ENCODE measurements at places on chromosomes 1 and 21.

- DNase-seq: peak; percentile 95
Measured at GRCh38 chr1:16173447-16174260, 17.8 kb upstream of the EPHA2 start.

DNA sequence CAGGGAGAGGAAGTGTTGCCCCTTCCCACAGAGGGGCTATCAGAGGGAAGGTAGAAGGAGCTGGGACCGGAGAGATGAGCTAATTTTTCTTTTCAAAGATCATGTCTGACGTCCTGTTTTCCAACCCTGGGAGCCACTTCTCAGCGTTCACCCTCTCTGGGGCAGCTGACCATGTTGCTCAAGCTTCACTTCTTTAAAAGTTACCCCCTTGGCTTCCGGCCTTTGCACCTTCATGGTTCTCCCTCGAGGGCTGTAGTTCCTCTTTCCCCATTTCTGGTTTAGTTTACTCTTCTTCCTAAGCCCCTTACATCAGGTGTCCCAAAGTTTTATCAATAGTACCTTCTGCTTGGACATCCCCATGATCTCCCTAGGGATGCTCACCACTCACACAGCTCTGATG, 23.8 kb upstream of the CSF1 start:
- DNase-seq: no peak

DNA sequence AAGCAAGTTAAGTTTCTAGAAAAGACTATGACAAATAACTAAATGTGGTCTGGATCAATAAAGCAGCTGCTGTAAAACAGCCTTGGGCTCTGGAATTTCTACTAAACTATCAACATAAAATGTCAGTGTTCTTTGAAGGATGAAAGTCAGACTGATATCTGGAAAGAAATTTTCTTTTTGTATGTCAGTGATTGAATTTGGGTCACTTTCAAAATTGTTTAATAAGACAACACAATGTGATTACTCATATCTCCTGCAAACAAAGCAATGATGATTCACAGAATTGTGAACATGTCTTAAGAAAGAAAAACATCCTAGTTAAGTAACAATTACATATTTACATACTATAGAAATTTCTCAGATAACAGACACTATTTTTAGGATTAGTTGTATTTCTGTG, 826.4 kb downstream of the PLA2G4A start:
- no peak for DNase-seq

- DNase-seq: no peak
Measured at GRCh38 chr1:173270243-173270642, 63.1 kb upstream of the TNFSF4 start.

- no peak for DNase-seq
Measured at GRCh38 chr21:45016031-45016405, 58.4 kb upstream of the ADARB1 start.

- DNase-seq: no peak
Measured at GRCh38 chr21:38980416-38981313, 174.9 kb downstream of the ETS2 start.

GRCh38 chr1:184656221-184656620, 98.4 kb downstream of the EDEM3 start:
- DNase-seq: no peak

- no peak for DNase-seq
Measured at GRCh38 chr1:18646091-18646785, 15.6 kb downstream of the PAX7 start.

- DNase-seq: no peak
Measured at GRCh38 chr1:231534703-231535159, 6.3 kb downstream of the TSNAX start.

- peak; percentile 86 for DNase-seq
Measured at GRCh38 chr1:15158506-15159165, 5.1 kb downstream of the TMEM51 start.

- DNase-seq: no peak
Measured at GRCh38 chr21:45540601-45540970, 1.7 kb downstream of the SLC19A1 start.

- DNase-seq: no peak
Measured at GRCh38 chr1:29984862-29985605, 738.4 kb downstream of the MATN1 start.

DNA sequence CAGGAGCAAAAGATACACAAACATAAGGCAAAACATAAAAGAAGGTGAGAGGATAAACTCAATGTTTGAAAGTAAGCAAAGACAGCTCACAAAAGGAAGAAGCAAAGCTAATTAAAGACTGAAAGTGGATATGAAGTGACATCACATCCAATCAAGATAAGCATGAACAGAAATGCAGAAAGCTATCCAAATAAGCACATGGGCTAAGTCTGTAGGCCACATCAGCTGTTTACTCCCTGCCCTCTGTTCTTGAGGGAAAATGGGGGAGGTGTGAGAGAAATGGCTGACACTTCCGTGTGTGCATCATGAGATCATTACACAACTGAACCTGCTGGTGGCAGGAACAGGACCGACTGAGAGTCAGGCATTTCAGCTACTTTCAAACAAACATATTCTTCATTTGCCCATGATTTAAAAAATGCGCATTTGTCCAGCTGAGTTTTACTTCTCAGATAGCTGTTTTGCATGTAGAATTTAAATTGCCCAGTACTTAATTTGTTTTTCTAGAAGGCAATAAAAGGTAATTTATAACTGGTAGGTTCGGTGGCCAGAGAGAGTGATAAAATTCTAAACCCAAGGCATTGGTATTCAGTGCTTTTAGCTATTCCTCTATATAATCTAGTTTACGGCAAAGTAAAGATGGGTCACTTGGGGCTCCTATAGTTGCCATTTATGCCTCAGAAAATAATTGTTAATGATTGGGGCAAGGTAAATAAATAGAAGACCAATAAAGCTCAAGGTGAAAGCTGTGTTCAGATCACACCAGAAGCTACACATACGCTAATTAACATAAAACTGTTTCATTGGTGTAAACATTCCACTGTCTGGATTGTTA, 27.2 kb upstream of the MAN1A2 start:
- DNase-seq: peak; percentile 30

DNA sequence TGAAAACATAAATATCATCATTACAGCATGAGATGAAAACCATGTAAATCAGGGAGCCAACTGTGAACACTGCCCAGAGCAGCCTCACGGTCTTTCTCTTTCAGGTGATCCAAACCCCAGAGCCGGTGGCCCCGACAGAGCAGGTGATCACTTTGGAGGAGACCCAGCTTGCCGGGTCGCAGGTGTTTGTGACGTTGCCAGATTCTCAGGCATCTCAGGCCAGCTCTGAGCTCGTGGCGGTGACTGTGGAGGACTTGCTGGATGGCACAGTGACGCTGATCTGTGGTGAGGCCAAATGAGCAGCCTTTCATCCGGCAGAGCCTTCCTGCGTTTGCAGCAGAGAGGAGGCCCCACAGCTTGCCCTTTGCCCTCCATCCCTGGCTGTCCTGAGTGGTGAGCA, 37.2 kb upstream of the EPHA8 start:
- no peak for DNase-seq

DNA sequence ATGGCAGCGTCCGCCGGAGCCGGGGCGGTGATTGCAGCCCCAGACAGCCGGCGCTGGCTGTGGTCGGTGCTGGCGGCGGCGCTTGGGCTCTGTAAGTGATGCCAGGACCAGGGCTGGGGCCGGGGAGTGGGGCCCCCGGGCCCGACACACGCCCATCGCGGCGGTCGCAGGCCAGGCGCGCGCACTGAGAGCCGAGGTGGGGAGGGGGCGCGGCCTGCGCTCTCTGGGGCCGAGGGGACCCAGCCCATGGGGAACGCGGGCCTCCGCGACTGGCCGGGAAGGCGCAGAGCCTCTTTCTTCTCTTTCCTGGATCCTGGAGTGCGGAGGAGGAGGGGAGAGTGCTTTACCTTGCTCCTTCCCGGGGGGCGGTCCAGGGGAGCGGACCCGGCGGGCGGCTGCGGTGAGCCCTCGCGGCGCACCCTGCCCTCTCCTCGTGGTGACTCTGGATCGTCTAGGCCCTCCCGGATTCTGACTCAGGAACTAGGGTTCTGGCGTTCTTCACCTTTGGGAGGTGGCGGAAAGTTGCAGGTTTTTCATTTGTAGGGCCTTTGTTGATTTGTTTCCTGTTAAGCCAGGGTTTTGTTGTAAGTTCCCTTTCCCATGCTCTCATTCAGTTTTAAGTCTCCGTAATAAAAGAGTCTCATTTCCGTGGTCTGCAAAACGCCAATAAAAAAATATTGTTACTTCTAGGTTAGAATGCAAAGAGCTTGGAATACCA, 529 bp downstream of the MPZL1 start:
- DNase-seq: peak; percentile 46

DNA sequence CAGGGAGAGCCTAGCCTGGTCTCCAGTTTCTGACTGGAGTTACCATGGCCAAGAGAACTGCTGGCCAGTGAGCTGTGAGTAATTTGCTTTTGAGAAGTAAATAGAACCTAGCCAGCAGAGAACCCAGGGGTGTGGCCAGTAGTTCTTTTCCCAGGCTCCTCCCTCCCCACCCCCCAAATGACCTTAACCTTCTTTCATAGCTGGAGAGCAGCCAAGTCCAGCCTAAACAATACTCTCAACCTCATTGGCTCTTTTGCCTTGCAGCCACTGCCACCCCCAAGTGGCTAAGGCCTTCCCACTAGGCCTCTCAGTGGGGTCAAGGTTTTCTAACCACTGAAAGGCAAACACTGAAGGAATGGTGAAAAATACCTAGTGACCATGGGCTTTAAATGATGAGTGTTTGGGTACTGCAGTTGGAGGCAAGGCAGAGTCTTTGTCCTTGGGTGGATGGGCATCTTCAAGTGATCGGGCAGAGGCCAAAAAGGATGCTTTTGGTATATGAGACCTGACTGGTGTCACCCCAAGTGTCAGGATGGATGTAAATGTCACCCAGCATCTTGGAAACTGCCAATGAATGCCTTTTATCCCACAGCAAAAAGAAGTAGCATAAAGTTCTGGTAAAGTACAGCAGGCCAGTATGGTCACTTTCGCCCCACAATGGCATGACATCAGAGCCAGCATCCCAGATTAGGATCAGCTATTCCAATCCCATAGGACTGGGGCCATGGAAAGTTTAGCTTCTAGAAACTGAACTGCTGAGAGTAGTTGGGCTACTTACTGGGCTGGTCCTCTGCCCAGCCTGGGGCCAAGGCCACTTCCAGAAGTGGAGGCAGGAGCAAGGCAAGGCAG, 3.5 kb upstream of the PIGV start:
- DNase-seq: peak; percentile 68

GRCh38 chr1:230077436-230078213, 10.6 kb downstream of the GALNT2 start:
- peak; percentile 54 for DNase-seq

DNA sequence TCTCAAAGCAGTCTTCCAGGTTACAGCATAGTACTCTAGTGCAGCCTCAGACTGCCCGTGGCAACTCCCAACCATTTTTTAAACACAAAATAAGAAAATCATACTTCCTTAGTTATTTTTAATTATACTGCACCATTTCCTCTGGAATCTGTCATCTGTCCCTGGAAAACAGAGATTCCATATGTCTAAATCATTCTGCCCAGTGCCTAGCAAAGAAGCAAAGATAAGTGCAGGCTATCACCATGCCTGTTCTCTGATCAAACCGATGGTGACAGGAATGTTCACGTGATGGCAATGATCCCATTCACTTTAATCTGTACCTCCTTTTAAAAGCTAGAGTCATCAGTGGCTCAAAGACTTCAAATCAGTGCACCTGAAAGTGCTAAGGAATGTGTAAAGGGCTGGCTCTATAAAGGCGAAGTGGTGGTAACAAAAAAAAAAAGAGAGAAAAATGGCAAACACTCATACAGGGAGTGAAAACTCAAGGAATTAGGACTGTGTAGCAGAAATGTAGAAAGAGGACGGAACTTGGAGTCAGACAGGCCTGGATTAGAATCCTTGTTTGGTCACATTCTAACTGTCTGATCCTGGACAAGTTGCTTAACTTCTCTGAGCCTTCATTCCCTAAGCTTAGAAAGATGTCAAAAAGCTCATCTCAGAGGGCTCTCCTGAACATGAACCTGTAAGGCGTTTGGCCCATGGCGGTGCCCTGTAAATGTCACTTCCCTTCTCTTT, 9.9 kb upstream of the CCN1 start:
- no peak for DNase-seq

- DNase-seq: no peak
Measured at GRCh38 chr1:157485793-157486192, 66.5 kb downstream of the FCRL5 start.

- DNase-seq: no peak
Measured at GRCh38 chr1:184533049-184533448, 146.2 kb downstream of the C1orf21 start.

Measured in RPMI7951 (cell line).